ENCODE measurements at places on chromosomes 3 and 15.

DNA sequence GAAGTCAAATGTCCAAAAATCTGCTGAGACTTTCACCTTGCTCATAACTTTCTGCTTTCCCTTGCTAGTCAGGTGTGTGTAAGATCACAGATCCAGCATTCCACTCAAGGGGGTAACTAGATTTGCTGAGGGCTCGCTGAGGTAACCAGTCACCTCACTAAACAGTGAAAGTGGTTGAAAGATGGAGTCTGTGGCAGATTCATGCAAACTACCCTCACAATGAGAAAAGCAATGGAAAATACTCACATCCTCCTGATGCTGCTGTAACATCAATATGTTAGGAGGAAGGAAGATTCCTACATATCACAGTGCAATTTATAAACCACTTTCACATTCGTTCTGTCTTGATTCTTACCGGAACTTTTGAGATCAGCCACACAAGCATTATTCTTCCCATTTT is 174.3 kb upstream of the BCL6 start:
- DNase-seq: no peak

- no peak for DNase-seq
Measured at GRCh38 chr15:82792068-82792467, 13.8 kb downstream of the FSD2 start.

DNA sequence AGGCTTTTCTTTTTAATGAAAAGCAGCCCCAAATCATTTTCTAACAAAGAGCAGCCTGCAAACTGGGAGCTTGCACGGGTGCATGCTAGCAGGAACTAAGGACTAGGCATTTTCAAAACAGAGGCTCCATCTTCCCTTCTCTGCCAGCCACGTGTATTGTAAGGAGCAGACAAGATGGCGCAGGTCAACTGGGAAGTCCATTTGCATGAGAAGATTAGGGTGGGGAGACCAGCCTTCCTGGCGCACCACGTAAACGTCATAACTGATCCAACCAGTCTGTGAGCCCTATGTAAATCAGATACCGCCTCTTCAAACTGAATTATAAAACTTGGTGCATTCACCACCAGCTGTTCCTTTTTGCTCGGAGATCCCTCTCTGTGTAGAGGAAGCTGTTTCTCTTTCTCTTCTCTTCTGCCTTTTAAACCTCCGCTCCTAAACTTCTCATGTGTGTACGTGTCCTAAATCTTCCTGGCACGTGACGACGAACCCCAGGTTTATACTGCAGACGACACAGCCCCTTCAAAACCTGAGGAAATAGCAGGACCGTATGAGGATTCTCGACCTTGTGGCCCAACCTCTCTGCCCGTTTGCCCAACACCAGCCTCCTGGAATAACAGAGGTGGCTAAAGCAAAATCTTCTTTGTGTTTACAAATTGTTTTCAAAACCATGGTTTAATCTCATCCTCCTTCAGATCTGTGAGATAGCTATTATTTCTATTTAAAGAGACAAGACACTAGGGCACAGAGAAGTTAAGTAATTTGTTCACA is 26.4 kb upstream of the SLC30A4 start:
- DNase-seq: no peak

DNA sequence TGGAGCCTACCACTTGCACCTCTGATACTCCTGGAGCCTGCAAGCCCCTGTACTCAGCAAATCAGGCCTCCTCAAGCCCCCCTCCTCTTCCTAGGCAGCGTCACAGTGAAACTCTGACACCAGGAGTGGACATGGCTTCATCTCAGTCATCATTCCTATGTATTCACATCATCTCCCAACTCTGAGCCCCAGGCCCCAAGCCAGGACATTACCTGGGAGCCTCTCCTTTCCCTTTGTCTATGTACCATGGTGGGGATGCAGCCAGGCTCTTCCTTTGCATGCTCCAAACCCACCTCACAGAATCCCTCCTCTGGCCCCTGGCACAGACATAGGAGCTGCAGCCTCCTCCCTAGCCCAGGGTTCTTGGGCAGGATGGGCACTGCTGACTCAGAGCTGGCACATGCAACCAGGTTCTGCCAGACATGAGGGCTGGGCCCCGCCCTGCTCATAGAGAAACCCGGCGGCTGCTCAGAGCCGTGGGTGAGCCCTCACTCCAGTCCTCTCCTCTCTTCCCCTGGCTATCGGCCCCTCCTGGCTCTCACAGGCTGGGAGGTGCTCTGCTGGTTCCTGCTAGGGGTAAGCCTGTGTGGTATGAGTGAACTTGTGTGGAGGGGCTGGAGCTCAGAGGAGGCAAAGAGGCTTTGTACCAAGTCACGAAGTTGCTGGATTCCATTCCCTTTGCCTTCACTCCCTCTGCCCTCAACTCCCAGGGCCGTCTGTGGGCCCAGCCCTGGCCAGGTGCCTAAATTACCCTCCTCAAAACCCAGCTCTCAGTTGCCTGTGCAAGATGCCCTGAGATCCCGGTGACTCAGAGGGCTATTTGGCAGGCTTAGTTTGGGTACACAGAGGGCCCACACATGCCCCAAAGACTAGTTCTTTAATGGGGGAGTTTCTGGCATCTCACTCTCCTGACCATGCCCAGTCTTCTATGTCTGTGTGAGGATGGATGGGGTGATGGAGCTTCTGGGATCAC is 1.9 kb upstream of the PLCD1 start:
- DNase-seq: peak; percentile 61

DNA sequence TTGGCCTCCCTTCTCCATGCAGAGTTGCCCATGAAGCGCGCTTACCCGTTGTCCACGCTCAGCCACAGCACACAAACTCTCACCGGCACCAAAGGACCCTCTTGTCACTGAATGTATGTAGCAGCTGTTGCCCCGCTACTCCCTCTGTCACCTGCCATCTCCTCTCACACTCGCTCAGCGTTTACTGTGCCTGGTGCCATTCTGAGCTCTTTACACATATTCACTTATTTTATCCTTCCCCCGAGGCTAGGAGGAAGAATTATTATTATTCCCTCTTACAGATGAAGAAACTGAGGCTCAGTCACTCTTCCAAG is 41.7 kb upstream of the PRR23E start:
- no peak for DNase-seq

DNA sequence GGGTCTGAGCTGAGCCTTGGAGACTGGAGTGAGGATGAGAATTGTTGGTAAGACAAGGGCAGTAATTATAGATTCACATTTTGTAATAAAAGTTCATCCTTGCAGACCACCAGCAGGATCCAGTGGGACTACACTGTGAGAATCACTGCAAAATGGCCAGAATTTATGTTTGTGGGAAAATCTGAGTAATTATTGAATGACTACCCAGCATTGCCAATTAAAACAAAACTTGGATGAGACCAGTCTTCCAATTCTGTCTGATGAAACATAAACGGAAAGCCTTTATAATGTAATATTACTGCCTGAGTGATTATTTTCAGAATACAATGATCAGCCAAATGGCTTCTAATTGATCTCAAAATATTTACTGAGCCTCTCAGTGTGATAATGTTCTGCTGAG is 323.3 kb upstream of the C2CD4B start:
- no peak for DNase-seq

- no peak for DNase-seq
Measured at GRCh38 chr15:38304481-38304880, 51.8 kb downstream of the SPRED1 start.

DNA sequence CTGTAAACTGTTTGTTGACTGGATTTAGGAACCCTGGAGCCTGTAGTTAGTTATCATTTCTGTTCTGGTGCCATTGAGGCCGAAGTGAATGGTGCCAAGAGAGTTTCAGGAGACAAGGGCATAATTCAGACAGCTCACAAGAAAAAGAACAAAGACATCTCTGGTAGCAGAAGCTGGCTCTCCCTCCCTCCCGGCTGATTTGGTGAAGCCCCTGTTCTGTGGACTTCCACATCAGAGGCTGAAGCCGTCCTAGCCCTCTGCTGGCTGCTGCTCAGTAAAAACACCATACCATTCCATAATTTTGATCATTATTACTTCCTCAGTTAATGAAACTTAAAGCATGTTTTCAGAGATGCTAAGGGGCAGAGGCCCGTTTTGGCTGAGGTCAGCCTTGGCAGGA is 381.2 kb upstream of the WNT5A start:
- DNase-seq: no peak

DNA sequence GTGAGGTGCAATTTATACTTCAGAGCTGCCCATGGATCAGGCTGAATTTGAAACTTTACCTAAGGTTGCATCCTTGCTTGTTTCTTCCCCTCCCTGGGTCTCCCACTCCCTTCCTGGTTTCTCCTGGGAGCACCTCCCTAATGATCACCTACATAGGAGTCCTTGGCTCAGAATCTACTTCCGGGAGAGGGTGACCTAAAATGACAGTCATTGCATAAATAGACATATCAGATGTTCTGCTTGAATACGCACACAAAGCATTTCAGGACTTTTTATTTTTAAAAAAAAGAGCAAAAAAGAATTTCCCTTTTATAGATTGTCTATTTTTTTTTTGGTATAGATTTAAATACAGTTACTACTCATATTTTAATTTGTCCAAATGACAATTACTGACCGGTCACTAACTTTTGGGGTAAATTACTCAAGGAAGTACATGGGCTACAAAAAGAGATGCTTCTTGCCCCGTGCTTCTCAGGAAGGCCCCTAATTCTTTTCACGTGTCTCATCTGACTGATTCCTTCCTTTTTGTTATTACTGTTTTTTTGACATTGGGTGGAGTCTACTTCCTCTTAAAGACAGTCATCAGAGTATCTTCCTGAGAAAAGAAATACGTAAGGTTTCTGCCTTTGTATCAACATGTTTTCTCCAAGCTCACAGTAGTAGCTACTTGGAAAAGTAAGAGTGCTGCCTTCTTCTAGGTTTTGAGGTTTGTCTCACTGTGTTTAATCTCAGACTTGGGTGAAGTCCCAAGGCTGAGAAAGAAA is 4.9 kb upstream of the MYZAP start:
- no peak for DNase-seq

GRCh38 chr3:152922554-152922953 is 87.6 kb downstream of the P2RY1 start:
- no peak for DNase-seq

DNA sequence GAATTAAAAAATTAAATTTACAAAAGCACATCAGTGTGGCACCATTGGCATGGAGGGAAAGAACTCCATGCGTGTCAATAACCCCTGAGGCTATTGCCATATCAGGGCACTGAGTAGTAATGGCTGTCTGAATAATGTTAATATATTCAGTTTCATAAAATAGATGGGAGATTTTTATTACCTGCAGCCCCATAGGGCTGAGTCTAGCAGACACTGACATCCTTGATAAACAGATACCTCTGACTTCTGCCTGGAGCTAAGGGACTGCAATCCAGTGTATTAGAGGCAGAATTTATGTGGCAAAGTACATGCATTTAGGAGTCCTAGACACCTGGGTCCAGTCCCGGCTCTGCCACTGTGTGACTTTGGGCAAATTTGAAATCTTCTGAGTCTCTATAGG is 38.8 kb upstream of the SV2B start:
- no peak for DNase-seq

GRCh38 chr3:37279236-37279635 is 104.9 kb upstream of the LRRFIP2 start:
- DNase-seq: no peak

DNA sequence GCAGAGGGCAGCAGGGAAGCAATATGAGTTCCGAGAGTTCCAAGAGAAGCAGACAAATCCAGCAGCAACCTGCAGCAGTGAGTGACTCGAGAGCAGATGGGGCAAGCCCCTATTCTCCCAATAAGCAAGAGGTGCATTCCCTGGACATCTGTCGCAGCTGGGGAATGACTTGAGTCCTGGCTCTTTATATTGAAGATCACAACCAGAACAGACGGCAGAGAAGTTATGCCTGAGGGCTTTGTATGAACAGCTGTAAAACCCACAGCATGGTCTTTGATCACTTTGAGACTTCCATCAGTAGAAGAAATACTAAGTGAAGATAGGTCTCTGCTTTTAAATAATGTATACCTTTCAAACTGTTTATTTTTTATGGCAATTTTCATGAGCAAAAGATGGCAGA is 23.6 kb upstream of the C3orf22 start:
- DNase-seq: no peak

DNA sequence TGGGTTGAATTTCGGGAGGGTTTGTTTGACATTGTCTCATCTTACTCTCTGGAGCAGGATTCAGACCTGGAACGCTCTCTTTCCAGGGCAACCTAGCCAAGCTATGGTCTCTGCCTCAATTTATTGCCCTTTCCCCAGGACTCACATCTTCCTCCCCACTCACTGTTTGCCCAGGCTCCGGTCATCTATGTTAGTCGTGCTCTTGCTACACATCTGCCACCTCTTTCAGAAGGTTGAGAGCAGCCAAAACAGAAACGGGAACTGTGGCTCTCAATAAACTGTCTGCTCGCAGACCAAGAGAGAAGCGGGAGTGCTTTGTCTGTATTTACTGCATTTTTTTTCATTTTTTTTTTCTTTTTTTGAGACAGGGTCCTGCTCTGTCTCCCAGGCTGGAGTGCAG is 81.6 kb downstream of the ST6GAL1 start:
- DNase-seq: no peak

DNA sequence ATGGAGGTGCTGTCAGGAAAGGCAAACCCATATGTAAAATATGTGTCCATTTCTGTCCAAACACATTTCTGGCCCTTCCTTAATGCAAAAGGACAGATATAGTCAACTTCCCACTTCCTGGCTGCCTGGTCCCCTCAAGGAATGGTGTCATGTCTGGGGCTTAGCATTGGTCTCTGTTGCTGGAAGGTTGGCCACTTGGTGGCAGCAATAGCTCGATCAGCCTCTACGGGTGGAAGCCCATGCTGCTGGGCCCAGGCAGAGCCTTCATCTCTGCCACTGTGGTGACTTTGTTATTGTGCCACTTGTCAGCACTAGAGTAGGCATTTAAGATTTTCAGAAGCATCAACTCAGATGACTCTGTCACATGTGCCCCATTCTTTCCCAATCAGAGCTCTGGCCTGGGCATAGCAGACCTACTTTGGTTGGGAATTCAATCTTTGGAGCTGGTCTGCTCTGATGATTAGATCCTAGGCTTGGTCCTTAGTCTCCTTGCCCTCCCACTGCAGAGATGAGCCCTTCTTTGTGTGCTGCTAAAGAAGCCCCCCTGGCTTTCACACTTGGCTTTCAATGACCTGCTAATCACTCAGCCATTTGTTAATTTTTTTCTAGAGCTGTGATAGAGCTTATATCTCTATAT is 51.0 kb upstream of the SPSB4 start:
- peak; percentile 34 for DNase-seq

Measured in activated CD4-positive, alpha-beta T cell treated with anti-CD3 and anti-CD28 coated beads, Interleukin-2, amount 50 U/mL, for 1 hour (primary cell).